ENCODE measurements at places on chromosomes 7 and 10. TPM values are rescaled to one million over a fixed set of nuclear protein-coding genes. Genes with fewer than 3 reads are reported as not detected.

DNA sequence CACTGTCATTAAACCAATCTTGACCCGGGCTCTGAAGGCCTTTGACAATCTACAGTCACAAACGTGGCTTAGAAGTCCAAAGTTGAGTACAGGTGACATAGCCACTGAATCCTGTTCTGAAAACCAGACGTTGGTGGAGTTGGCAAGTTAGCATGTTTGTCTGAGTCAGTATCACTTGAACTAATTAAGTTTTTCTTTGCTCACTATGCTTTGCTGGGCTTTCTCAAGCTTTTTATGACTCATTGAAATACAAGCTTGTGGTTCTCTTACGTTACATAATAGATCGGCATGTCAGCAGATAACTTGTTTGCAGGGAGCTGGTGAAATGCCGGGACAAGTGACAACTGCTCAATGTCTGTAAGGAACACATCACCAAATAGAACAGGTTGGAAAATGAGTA is 53.8 kb downstream of the ARL5B start:
- H3K4me1 ChIP-seq: no peaks in the 10 kb centered on the region
- DNase-seq: no peak
- H3K36me3 ChIP-seq: no peaks in the 10 kb centered on the region
- no peak overlapping the region for H3K4me3 ChIP-seq
- H3K27ac ChIP-seq: no peak overlapping the region

- no peaks in the 10 kb centered on the region for H3K27me3 ChIP-seq
- DNase-seq: no peak
- no peak overlapping the region for H3K27ac ChIP-seq
- H3K4me1 ChIP-seq: no peaks in the 10 kb centered on the region
- no peak overlapping the region for H3K4me3 ChIP-seq
These were observed 124.1 kb downstream of the PTPN20 start for GRCh38 chr10:47035171-47035818.

DNA sequence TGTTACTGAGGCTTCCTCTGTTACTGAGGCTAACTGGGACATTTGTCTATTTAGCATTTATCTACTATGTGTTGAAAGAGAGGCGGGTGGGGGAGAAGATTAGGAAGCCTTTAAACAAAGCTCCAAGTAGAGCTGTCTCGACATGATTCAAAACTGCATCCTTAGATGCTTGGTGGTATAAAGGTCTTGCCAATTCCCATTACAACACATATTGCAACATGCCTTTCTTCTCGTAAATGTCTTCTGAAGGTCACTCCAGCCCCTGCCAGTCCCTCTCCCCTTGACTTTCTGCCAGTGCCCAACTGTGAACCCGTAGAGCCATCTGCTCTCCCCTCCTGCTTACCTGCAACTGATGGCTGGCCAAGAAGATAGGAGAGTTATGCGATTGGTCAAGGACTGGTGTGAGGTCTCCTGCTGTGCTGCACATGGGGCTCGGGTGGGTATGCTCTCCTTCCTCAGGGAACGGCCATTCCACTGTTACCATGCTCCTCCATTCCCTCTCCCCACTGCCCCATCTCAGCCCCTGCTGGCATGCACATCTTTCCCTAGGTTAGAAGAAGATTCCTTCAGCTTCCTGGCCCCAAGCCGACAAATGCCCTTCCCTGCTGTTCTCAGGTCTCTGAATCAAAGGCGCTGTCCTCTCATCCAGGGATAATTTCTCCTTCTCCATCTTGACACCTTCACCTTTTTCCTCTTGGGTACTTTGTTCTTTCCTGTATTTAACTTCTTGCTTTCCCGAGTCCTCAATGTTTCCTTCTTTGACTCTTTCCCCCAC is 43.6 kb upstream of the ZNF32 start:
- peaks cover 14% of the 10 kb centered on the region for H3K27me3 ChIP-seq
- DNase-seq: peak; percentile 22
- no peaks in the 10 kb centered on the region for H3K36me3 ChIP-seq
- H3K4me1 ChIP-seq: peaks cover 12% of the 10 kb centered on the region
- no peak overlapping the region for H3K4me3 ChIP-seq

DNA sequence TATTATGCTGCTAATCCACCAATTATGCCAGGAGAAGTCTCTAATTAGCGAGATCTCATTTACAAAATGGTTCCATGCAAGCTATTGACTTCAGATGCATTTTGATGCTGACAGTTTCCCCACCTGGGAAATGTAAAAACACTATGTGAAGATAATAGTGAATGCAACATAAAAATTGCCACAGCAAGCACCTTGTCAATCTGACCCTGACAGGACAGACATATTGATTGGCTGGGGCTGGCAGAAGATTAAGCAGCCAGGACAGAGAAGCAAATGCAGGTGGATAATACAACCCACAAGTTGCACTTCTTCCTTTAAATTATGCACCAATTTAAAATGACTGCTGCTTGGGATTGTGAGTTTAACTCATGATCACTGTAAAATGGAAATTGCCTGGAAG is 642.8 kb upstream of the POT1 start:
- no peak overlapping the region for H3K4me3 ChIP-seq
- no peaks in the 10 kb centered on the region for H3K4me1 ChIP-seq
- DNase-seq: no peak
- no peaks in the 10 kb centered on the region for H3K36me3 ChIP-seq
- H3K27ac ChIP-seq: no peak overlapping the region
- H3K27me3 ChIP-seq: no peaks in the 10 kb centered on the region

- no peak overlapping the region for H3K4me3 ChIP-seq
- no peak for DNase-seq
- no peaks in the 10 kb centered on the region for H3K36me3 ChIP-seq
- H3K27me3 ChIP-seq: no peaks in the 10 kb centered on the region
- H3K4me1 ChIP-seq: no peaks in the 10 kb centered on the region
- H3K27ac ChIP-seq: no peak overlapping the region
These were observed 361.7 kb downstream of the GPAM start for GRCh38 chr10:111821871-111822270.

- no peaks in the 10 kb centered on the region for H3K36me3 ChIP-seq
- H3K27ac ChIP-seq: no peak overlapping the region
- no peaks in the 10 kb centered on the region for H3K27me3 ChIP-seq
These were observed 200.3 kb downstream of the PRPF18 start for GRCh38 chr10:13787015-13787421.

DNA sequence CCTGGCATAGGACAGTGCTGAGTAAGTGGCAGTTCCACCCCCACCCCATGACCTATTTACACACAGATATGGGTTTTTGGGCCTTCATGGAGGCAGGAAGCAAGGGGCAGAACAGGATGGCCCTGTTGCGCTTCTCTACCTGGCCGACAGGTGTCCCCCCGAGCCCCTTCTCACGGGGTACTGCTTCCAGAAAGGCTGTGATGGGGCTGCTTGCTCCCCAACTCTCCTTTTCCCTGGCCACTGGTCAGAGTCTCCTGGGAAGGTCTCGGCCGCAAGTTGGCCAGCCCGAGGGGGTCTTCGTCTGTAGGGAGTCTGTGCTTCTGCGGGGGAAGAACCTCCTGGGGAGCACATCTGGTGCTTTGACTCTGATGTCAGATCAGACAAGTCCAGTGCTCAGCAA is 139.8 kb upstream of the TNS3 start:
- H3K27ac ChIP-seq: no peak overlapping the region
- no peaks in the 10 kb centered on the region for H3K4me1 ChIP-seq
- no peak overlapping the region for H3K4me3 ChIP-seq
- H3K27me3 ChIP-seq: peaks cover 7% of the 10 kb centered on the region
- DNase-seq: no peak

DNA sequence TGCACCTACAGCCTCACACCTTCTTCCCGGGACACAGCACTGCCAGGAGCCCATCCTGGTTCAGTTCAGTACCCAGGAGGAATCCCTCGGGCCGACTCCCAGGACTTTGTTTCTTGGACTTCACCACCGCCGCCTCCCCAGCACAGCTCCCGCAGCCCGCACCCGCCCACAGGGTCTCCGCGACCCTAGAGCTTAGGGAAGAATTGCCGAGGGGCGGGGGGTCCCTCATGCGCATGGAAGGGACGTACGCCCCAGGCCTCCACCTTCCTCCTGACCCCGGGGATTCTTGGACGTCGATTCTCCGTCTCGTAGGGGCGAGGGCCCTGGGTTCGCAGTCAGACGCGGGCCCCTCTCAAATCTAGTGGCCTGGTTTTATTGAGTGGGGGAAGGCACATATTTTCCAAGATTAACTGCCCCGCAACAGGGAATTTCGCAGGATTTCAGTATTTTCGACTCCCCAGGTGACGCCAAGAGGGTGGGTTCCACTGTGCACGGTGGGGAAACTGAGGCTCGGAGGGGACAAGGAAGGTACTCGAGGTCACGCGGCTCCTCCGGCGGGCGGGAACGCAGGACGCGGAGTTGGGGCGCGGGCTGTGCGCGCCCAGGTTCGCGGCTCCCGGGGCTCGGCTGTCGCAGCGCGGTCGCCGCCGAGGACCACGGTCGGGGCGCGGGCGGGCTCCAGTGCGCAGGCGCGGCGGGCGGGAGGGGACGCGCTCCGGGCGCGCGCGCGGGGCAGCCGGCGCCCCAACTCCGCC is at the start of gene ADCY1:
ADCY1 (plus strand) TSS at position 708 of the 755 bp plus-strand sequence. CDS start 176 bp downstream, outside the sequence.
- H3K27ac ChIP-seq: no peak within 1 kb of the TSS
- H3K4me3 ChIP-seq: peak within 1 kb of the TSS; percentile 27
- H3K27me3 ChIP-seq: peaks cover 32% of the 10 kb centered on the region
- no peaks in the 10 kb centered on the region for H3K4me1 ChIP-seq

- H3K27ac ChIP-seq: peak overlapping the region; percentile 96
- H3K27me3 ChIP-seq: no peaks in the 10 kb centered on the region
- DNase-seq: no peak
- peak overlapping the region; percentile 97 for H3K4me3 ChIP-seq
- peaks cover 39% of the 10 kb centered on the region for H3K4me1 ChIP-seq
- H3K36me3 ChIP-seq: peaks cover 33% of the 10 kb centered on the region
These were observed 825 bp downstream of the MRPL32 start for GRCh38 chr7:42932811-42933591.

- no peaks in the 10 kb centered on the region for H3K4me1 ChIP-seq
- H3K36me3 ChIP-seq: no peaks in the 10 kb centered on the region
- DNase-seq: no peak
- H3K4me3 ChIP-seq: no peak overlapping the region
These were observed 1170.9 kb downstream of the SORCS1 start for GRCh38 chr10:105993609-105994008.

Gene EN2
- 0.07 TPM for total RNA-seq

- H3K36me3 ChIP-seq: no peaks in the 10 kb centered on the region
- no peak for DNase-seq
- peaks cover 6% of the 10 kb centered on the region for H3K4me1 ChIP-seq
- H3K27me3 ChIP-seq: no peaks in the 10 kb centered on the region
- no peak overlapping the region for H3K4me3 ChIP-seq
- H3K27ac ChIP-seq: no peak overlapping the region
These were observed 47.0 kb downstream of the RASGEF1A start for GRCh38 chr10:43219848-43220247.

- no peaks in the 10 kb centered on the region for H3K36me3 ChIP-seq
- no peak for DNase-seq
- H3K27me3 ChIP-seq: peaks cover 11% of the 10 kb centered on the region
These were observed 5.1 kb downstream of the ARHGAP22 start for GRCh38 chr10:48599830-48600134.

Gene CYP26C1
- 0.07 TPM for total RNA-seq

GRCh38 chr10:109968953-109969759 is 38.6 kb upstream of the ADD3 start:
- no peak overlapping the region for H3K4me3 ChIP-seq
- H3K27ac ChIP-seq: no peak overlapping the region
- DNase-seq: no peak
- H3K4me1 ChIP-seq: peaks cover 2% of the 10 kb centered on the region

Gene TAF3
- 15.6 TPM for total RNA-seq

Gene DLX5
- total RNA-seq: not detected

GRCh38 chr7:4775250-4775847 is at the start of gene AP5Z1:
Gene AP5Z1, plus strand, starts transcription at chr7:4775623. Its CDS starts 93 bp downstream, at chr7:4775716.
- peak; percentile 98 for DNase-seq
- H3K27ac ChIP-seq: peak within 1 kb of the TSS; percentile 98
- peaks cover 46% of the 10 kb centered on the region for H3K4me1 ChIP-seq
- no peaks in the 10 kb centered on the region for H3K27me3 ChIP-seq

- DNase-seq: no peak
- peaks cover 2% of the 10 kb centered on the region for H3K27me3 ChIP-seq
- H3K4me1 ChIP-seq: no peaks in the 10 kb centered on the region
These were observed 233.2 kb downstream of the SORCS1 start for GRCh38 chr10:106931159-106931852.

GRCh38 chr7:45663167-45663921 is 89.2 kb downstream of the ADCY1 start:
- no peak overlapping the region for H3K27ac ChIP-seq
- H3K4me1 ChIP-seq: no peaks in the 10 kb centered on the region
- no peaks in the 10 kb centered on the region for H3K27me3 ChIP-seq

DNA sequence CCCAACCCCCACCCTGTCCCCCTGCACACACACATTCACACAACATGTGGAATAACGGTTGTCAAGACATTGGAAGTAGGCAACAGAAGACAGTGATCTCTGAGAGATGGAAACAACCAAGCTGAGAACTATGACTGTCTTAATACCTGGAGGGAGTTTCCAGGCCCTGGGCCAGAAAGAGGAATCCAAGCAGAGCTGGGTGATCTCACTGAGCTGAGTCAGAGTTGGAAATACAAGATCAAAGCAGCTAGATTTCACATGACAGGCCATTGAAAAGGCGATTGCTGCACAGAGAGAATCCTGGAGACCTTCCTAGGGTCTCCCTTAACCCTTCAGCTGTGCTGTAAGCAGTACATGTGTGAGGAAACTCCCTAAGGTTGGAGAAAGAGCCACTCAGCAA is 165.8 kb upstream of the PRSS1 start:
- no peak overlapping the region for H3K27ac ChIP-seq
- no peaks in the 10 kb centered on the region for H3K27me3 ChIP-seq
- peaks cover 13% of the 10 kb centered on the region for H3K4me1 ChIP-seq
- H3K4me3 ChIP-seq: no peak overlapping the region
- no peaks in the 10 kb centered on the region for H3K36me3 ChIP-seq

- no peak for DNase-seq
- H3K4me3 ChIP-seq: no peak overlapping the region
- H3K4me1 ChIP-seq: no peaks in the 10 kb centered on the region
- no peaks in the 10 kb centered on the region for H3K36me3 ChIP-seq
- H3K27me3 ChIP-seq: no peaks in the 10 kb centered on the region
- H3K27ac ChIP-seq: no peak overlapping the region
These were observed 117.1 kb downstream of the ZMIZ1 start for GRCh38 chr10:79185796-79186374.

DNA sequence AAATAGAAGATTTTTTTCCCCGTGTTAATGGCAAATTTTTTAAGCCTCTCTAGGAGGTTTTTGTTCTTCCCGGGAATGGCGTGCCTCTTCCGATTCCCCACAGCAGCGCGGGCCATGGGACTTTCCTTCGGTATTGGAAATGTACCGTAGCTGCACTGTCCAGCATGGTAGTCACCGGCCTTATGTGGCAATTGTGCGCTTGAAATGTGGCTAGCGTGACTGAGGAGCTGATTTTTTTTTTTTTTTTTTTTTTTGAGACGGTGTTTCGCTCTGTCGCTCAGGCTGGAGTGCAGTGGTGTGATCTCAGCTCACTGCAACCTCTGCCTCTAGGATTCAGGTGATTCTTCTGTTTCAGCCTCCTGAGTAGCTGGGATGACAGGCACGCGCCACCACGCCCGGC is 938 bp upstream of the TCTN3 start:
- H3K27me3 ChIP-seq: no peaks in the 10 kb centered on the region
- no peak for DNase-seq
- peaks cover 35% of the 10 kb centered on the region for H3K4me1 ChIP-seq
- H3K27ac ChIP-seq: peak overlapping the region; percentile 92
- H3K4me3 ChIP-seq: peak overlapping the region; percentile 95

GRCh38 chr7:91776171-91776570 is 104.3 kb downstream of the MTERF1 start:
- H3K27me3 ChIP-seq: no peaks in the 10 kb centered on the region
- H3K4me3 ChIP-seq: no peak overlapping the region
- H3K4me1 ChIP-seq: no peaks in the 10 kb centered on the region
